Right kidney (tissue), 9 donors: ENCODE measurements at places on chromosomes 5 and 9.
A peak's percentile ranks its signal among the peaks of the same experiment; 100 is the strongest.

DNA sequence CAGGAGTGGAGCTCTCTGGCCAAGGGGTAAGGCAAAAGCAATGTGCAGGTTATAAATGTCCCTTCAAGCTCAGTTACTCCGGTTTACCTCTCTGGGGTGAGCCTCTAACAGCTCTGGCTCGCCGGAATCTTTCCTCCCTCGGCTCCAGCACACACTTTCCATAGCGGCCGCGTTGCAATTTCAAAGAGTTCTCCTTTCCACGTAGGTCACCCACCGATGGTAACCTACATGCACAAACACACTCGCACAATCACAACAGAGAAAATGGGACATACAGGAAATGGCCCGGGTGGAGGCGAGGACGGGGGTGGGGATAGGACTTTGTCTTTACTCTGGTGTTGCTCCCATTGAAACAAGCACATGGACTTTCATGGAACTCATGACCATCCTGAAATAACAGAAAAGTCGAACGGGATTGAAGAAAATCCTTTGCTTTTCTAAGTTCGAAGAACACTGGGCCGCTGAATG lies 1.2 kb downstream of the LHFPL2 start:
- peak; percentile 72 for DNase-seq

- DNase-seq = no peak
Measured at GRCh38 chr5:171481571-171482433, 62.4 kb downstream of the FGF18 start.

DNA sequence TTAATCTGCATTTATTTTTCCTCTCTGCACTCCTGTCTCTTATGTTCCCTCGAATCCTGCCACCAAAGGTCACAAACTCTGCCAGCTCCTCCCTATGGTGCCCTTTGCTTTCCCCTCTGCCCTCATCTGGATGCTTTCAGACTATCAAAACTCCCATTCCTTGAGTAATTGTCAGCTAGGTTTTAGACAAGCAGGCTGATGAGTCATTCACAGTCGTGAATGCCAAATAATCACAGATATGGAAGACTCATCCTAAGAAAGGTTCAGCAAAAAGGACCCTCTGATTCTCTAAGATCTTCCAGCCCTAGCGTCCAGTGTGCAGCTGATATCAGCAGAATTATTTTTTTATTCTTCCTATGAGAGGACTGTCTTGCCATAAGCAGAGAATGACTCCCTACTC lies 104.5 kb upstream of the NUDT12 start:
- DNase-seq = no peak

DNA sequence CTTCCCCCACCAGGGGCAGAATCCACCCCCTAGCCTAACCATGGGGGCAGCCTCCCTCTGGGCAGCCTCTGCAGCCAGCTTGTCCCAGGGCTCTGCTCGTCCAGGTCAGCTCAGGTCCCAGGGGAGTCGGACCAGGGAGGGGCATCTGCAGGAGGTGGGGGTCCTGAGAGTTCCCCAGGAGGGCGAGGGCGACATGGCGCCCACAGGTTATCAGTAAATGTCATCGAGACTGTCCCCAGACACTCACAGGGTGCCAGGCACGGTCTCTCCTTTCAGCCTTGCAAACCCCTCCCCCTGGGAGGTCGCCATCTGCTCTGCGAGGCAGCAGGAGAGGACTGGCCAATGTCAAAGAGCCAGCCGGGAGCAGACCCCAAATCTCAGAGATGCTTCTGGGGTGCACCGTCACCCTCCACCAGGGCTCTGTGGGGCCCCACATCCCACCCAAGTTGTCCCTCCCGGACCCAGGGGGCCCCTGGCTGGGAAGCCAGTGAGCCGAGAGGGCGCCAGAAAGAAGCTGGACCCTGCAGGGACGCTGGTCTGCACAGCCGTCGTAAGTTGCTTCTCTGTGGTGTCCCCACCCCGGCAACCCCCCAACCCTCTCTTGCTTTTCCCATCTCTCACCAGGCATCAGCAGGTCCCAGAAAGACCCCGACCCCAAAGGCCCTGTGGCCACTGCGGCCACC lies 69.3 kb downstream of the NTNG2 start:
- no peak for DNase-seq

GRCh38 chr9:37511016-37512010 lies 25.6 kb downstream of the POLR1E start:
- DNase-seq = no peak

GRCh38 chr9:112050544-112051475 lies 124.3 kb downstream of the SUSD1 start:
- no peak for DNase-seq

- DNase-seq = no peak
Measured at GRCh38 chr9:118091711-118092500, 387.7 kb downstream of the TLR4 start.

- DNase-seq = no peak
Measured at GRCh38 chr5:54242297-54242696, 68.1 kb downstream of the ARL15 start.

- no peak for DNase-seq
Measured at GRCh38 chr9:33923998-33924701, 107.2 kb downstream of the UBE2R2 start.

GRCh38 chr5:20347334-20347733 lies 359.3 kb upstream of the CDH18 start:
- DNase-seq = no peak

- peak; percentile 22 for DNase-seq
Measured at GRCh38 chr5:44089424-44090144, 299.6 kb downstream of the FGF10 start.

DNA sequence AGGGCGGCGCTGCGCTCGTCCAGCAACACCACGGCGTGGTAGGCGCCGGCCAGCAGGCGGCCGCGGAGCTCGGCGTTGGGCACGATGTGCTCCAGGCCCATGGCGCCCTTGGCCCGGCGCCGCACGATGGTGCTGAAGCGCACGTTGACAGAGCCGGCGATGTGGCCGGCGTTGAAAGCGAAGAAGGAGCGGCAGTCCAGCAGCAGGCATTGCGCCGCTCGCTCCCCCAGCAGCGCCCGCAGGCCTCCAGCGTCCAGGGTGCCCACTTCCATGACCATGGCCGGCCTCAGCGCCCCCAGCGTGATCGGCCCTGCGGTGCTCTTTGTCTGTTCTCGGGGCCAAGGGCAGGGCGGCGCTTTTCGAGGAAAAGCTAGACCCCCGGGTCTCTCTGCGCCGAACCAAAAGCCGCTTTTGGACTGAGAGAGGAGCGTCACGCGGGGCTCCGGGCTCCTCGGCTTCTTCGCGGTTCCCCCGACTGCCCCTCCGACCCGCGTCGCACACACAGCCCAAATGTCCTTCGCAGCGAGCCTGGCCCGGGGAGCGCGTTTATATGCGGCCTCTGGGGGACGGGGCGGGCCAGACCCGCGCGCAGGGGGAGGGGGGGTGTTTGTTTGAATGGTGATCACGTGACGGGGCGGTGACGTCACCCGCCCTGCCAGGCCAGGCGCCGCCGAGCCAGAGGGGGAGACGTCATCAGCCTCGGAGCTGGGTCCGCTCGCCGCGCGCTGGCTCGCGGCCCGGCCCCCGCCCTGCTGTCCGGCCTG lies at the start of gene DUSP1:
Gene DUSP1 (minus strand): TSS at position 521 of the 764 bp plus-strand sequence. CDS start 243 bp downstream, at position 278.
- DNase-seq = peak; percentile 97

DNA sequence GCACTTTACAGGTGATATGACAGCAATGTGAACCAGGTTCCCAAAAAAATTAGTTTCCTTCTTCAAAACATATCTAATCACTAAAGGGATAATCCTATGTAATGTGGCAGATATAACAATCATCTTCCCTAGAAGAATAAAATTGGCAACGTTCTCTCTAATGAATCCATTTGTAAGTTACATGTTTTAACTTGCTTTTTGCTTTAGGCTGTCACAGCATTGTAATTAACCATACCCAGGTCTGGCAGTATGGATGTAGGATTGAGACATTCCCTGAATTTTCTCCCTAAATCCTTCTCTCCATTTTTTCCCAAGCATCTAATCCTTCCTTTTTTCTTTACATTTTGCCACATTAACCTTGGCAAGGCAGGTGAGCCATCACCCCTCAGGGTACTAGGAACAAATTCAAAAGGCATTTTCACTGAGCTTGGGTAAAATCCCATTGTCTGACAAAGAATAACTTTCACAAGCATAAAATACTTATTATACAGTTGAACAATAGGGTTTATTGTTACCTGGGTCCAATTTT lies 548.3 kb downstream of the SEMA5A start:
- no peak for DNase-seq

GRCh38 chr5:180020176-180020575 lies 51.4 kb downstream of the RNF130 start:
- no peak for DNase-seq

- no peak for DNase-seq
Measured at GRCh38 chr5:81171769-81172168, 61.4 kb upstream of the CKMT2 start.

- no peak for DNase-seq
Measured at GRCh38 chr9:83521411-83521810, 16.8 kb downstream of the FRMD3 start.

DNA sequence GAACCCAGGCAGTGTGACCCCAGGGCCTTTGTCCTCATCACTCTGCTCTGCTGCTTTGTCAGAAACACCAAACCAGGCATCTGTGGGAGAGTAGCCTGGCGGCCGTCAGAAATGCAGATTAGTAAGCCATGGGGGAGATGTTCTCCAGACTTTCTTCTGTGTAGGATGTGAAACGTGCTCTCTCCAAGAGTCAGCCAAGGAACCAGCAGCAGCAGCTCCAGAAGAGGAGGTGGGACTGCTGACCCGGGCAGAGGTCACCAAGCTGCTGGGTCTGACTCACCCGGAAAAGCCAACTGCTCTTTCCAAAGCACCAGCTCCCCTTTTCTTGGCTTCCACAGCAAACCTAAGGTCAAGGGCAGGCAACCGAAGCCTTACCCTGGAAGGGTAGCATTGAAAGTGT lies 14.4 kb upstream of the ABLIM3 start:
- no peak for DNase-seq

DNA sequence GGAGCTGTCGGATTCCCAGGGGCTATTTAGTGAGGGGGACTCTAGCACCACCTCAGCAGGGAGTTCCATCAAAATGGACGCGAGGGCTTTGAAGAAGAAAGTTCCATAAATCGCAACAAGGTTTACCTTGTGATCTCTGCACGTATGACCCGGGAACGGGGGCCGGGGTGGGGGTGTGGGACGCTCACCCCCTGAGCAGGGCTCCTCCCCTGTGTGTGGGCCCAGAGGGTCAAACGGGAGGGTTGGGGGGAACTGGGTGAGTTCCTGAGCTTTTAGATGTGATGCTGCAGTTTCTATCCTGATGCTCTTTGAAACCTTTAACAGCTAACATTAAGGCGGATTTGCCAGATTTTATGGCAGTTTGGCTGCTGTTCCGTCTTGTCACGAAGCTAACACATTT lies 18.9 kb upstream of the LRRC14B start:
- no peak for DNase-seq

DNA sequence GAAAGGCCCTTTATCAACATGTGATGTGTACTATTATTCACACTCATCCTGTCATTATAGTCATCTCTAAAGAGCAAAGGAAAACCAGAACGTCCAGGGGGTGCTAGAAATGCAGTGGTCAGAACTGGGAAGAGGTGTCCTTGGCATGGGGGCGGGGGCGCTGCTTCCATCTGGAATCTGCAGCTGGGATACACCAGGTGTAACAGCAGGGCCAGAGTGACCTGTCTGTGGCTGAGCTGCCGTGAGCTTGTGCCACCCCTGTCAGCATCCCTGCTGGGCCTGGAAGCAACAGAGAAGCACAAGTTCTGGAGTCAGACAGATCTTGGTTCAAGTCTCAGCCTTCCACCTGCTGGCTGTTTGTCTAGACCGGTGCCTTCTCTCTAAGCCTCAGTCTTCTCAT lies 263.3 kb upstream of the MVB12B start:
- no peak for DNase-seq

DNA sequence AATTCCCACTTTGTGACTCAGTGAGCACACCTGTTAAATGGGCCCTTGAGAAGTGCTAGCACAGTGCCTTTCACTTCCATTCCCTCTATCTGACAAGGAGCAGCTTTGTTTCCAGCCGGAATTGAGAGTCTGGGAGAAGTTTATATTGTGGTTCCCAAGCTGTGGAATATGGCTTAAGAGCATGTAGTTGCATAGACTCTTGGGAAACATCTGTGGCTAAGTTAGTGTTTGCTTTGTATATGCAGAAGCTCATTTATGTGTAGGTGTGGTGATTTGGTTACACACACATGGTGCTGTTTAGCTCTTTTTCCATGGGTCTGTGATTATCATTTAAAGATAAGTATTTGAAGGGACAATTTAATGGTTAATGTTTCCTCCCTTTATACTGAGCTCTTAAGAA lies 110.5 kb upstream of the HMHB1 start:
- DNase-seq = no peak

DNA sequence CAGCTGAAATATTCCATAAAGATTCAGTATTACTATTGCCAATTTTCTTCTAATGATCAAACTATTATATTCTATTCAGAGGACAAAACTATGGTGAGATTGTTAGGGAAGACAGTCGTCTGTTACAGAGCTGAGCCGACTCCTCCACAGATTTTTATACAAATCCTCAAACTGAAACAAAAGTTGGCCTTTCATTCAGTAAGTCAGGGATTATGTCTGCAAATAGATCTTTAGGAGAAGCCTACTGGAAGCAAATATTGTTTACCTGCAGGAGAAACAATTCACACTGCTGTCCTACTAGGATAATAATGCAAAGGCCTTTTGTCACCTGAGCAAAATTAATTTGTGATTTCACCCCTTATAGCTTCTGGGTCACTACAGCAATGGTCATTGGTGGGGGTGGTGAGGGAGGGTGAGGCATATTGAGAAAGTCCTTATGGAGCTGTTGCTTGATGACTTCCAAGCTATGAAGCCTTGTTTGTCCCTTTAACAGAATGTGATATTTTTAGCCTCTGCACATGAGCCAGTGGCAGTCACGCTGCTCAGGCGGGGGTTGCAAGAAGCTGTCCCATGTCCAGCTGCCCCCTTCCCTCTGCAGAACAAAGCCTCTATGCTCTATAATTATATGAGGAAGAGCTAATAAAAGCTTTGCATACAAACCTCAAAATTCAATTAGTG lies 200.5 kb upstream of the KLF9 start:
- no peak for DNase-seq

DNA sequence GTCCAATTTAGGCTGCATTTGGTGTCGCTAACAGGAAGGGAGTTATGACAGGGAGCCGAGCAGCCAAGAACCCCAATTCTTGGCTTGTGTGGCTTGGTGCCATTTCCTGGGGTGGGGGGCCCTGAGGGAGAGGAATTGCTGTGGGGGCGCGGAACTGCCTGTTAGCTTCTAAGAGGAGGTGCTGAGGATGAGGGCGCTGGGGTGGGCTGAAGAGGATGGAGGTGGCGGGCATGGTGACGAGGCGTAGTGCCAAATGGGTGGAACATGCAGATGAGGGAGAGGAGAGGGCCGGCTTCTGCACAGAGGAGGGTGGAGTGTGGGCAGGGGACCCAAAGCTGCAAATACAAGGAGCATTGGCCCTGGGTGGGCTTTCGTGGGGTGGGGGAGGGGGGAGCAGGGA lies 27.9 kb downstream of the IER5L start:
- no peak for DNase-seq

GRCh38 chr9:133515615-133516255 lies 9.0 kb downstream of the MYMK start:
- DNase-seq = no peak

GRCh38 chr5:4294878-4295277 lies 699.2 kb downstream of the IRX1 start:
- DNase-seq = no peak

GRCh38 chr9:134216961-134217360 lies 52.6 kb upstream of the RNU6ATAC start:
- no peak for DNase-seq

GRCh38 chr9:132651259-132651658 lies 18.5 kb downstream of the DDX31 start:
- no peak for DNase-seq
